ENCODE measurements at places on chromosomes 11 and 22.

DNA sequence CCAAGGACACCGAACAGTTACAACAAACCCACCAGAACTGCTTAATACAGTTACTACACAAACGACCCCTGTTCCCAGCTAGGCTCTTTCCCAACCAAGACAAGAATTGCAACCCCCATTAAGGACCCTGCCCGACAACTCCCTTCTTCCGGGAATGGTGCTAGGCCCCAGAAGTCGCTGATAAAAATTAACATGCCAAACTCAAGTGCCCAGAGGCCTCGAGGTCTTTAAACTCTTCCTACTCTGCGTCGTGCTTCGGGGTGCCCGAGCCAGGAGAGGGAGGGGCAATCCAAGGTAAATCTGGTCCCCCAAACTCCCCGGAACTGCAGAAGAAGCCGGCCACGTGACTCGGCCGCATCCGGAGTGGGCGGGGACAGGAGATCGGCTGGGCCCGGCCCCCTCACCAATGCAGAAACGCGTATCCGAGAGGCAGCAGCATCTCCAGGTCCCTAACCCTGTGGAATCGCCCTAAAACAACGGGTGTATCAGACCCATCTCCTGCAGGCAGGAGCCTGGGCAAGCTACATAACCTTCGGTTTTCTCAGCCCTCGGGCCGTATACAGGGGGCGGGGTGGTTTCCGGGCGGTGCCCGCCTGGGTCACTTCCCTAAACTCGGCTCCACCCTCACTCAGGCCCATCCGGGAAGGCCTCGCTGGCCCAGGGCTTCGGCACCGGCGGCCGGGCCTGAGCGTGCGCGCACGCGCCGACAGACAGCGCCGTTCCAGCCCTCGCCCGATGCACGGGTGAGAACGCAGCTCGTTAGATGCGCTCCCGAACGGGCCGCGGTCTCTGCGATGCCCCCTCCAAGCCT is 1.1 kb downstream of the CFL1 start:
- DNase-seq: peak; percentile 76

DNA sequence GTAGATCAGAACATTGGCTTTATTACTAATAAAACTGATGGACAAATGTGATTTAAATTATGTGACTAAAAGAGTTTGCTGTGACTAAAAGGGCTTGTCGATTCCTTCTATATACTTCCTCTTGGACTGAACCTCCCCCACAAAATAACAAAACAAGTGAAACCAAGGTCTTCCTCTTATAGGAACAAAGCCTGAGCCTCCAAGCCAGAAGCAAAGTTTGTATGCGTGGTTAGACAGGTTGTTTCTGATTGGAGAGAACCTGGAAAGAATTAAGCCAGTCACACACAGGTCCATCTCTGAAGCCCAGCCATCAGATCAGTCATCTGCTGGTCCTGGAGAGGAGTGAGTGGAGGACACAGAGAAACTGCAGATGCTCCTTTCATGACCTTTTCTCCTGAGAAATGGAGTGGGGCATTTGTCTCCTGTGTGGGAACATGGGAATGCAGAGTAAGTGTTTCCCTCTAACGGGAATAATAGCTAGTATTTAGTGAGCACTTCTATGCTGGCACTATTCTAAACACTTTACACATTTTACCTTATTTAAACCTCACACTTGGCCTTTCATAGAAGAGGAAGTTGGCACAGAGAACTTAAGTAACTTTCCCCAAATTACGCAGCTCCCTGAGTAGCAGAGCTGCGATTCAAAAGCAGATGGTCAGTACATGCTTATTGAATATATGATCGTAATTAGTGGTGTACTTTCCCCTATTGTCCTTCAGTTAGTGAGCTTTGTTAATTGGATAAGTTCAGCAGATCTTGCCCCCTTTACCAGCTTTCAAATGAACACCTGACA is 77.1 kb downstream of the UVRAG start:
- DNase-seq: no peak

DNA sequence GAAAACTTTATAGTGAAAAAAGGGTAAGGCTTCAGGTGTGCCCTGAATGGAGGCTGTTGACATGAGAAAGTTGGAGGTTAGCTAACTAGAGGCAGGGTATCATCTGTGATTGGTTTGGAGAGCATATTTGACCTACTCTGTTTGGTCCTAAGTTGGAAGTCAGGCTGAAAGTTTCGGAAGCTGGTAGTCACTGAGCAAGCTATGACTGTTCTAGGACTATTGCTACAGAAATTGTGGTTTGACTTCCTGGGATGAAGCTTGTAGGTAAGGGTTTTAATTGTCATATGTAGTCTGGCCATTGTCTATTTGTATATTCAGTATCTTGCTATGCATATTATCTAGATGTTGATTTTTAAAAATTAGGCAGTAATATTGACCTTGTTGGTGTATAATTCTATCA is 565.0 kb downstream of the TMEM135 start:
- DNase-seq: no peak

DNA sequence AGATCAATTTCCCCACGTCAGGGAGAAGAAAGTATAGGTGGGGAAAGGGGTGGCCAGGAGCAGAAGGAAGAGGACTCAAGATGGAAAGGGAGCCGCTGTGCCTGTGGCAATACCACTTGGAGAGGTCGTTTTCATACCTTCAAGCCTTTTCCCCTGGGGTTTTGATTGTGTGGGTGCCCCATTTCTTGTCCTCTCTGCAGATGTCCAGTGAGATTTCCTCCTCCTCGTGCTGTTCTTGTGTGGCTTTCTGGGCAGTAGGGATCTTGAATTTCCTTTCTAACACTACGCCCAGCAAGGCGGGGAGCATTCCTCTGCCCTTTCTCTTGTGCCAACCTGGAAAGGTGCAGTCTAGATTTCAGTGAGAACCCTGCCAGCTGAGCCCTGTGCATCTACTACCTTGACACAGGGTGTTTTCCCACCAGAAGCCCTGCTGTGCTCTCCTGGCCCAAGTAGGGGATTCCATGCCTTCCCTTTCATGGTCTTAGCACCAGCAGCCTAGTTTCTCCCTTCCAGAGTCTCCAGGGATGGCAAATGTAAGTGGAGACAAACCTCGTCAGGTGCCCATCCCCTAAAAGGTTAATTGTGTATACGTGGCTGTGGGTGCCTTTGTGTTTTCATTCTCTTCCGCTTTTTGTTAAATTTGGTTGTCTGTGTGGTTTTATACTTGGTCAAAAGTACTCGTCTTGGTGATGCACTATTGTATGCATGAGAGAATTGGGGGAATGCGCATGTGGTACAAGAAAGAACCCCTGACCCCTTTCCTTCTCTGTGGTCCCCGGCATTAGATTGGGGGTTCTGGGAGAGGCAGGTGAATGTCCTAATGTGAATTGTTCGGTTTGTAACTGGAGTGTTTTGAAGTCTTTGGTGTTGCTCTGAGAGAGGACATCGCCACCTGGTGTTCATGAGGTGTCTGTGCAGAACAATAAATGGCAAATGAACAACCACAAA is 71.4 kb upstream of the MPEG1 start:
- peak; percentile 14 for DNase-seq

DNA sequence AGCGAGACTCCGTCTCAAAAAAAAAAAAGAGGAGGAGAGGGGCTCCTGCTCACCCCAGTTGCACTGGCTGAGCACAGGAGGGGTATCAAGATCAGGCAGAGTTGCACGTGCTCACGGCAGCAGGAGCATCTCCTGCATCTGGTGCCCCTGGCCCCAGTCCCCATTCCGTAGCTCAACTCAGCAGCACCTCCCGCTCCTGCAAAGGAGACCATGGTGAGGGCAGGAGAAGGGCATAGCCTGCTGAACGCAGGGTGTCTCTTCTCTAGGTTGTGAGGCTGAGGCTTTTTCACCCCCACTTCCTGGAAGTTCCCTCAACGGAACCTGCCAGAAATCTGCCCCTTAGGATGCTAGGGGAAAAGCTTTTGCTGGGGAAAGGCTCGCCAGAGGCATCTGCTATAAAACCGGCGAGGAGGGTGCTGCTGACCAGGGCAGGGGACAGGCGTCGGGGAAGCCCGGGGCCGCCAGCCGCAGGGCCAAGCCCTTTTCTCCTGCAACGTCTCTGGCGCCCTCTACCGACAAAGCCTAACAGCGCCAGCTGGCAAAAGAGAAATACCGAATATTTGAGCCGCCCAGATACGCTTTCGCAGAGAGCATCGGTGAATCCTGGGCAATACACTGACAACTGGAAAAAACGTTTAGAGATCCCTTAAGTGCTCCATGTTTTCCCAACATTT is 1.0 kb upstream of the PPP6R2 start:
- DNase-seq: peak; percentile 82

GRCh38 chr11:12285811-12286222 is 91.6 kb upstream of the PARVA start:
- DNase-seq: no peak

DNA sequence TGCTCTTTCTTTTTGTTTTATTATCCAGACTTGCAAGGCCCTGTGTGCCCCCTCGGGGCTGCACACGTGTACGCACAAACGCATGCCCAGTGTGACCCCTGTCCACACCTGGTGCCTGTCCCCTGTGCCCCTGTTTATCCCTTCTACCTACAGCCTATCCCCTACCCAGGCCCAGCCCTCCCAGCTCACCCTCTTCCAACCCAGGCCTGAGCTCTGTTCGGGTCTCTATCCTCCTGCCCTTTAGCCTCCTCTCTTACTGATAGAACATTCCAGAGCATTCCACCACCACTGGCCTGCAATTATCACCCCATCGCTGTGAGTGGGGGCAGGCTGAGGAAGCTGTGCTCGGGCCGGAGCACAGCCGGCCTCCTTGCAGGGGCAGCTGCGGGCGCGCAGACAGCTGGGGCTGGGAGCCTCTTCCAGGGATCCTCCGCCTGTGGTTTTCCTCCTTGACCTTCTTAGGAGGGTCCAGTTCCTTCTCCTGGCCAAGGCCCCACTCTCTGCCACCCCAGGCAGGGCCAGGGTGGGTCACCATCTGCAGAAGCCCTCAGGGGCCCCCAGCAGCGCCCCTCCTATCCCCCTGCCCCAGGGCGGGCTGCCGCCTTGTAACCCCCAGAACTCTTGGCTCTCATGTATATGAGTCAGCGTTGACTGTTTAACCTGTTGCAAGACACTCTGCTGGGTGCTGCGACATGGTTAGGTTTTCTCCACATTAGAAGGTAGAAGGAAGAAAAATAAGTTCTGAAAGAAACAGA is 41.8 kb upstream of the KCNQ1OT1 start:
- DNase-seq: no peak

- no peak for DNase-seq
Measured at GRCh38 chr22:28297504-28297903, 378.4 kb upstream of the PITPNB start.

DNA sequence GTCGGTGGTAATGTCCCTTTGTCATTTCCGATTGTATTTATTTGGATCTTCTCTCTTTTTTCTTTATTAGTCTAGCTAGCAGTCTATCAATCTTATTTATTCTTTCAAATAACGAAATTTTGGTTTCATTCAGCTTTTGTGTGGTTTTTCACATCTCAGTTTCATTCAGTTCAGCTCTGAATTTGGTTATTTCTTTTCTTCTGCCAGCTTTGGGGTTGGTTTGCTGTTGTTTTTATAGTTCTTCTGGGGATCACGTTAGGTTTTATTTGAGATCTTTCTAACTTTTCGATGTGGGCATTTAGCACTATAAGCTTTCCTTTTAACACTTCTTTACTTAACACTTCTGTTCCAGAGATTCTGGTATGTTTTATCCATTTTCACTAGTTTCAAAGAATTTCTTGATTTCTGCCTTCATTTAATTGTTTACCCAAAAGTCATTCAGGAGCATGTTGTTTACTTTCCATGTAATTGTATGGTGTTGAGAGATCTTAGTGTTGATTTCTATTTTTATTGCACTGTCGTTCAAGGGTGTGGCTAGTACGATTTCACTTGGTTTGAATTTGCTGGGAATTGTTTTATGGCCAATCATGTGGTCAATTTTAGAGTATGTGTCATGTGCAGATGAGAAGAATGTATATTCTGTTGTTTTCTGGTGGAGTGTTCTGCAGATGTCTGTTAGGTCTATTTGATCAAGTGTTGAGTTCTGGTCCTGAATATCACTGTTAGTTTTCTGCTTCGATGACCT is 7.7 kb upstream of the SCGB1D1 start:
- DNase-seq: no peak

- no peak for DNase-seq
Measured at GRCh38 chr11:61951484-61952135, 1.5 kb downstream of the BEST1 start.

DNA sequence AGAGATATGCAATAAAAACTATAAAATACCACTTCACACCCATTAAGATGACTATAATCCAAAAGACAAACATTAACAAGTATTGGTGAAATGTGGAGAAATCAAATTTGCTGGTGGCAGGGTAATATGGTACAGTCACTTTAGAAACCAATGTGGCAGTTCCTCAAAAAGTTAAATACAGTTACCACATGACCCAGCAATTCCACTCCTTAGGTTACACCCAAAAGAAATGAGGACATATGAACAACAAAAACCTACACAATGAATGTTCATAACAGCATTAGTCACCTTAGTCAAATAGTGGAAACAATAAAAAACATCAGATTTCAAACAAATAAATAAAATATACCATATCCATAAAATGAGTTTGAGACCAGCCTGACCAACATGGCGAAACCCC is 52.6 kb downstream of the RDX start:
- no peak for DNase-seq

GRCh38 chr11:44244639-44245310 is 65.2 kb downstream of the ALX4 start:
- no peak for DNase-seq

- DNase-seq: no peak
Measured at GRCh38 chr11:109696191-109696897, 274.4 kb downstream of the C11orf87 start.

- no peak for DNase-seq
Measured at GRCh38 chr11:118625036-118625690, 17.7 kb downstream of the PHLDB1 start.

DNA sequence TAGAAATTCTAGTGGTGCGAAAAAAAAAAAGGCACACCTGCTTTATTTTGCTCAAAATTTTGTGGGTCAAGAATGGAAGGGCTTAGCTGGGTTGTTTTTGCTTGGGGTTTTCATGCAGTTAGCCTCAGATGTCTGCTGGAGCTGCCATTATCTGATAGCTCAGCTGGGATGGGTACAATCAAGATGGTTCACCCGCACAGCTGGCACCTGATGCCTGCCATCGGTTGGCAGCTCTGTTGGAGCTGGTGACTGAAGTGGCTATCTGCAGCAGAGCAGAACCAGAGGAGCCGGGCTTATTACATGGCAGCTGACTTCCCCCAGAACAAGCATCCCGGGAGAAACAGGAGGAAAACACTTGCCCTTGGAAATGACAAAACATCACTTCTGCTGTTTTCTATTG is 12.1 kb upstream of the ELFN2 start:
- no peak for DNase-seq

- DNase-seq: no peak
Measured at GRCh38 chr11:14446701-14447169, 52.9 kb downstream of the COPB1 start.

- DNase-seq: no peak
Measured at GRCh38 chr11:57057561-57057960, 68.8 kb downstream of the OR5AK2 start.

DNA sequence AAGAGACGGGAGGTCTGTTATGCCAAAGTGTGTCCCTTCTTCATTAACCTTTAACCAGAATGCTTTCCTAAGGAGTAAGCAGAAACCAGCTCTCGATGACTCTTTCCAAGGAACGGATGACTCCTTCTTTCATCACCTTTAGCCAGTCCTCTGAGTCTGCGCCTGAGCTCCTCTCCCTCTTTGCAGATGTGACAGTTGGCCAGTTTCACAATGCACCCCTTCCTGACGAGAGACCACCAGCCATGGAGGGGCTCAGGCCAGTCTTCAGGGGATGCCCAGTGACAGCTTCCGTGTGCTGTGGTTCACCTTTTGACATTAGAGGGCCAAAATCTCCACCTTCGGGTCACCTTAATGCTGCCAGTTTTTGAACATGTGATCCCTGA is 826.1 kb downstream of the TBC1D22A start:
- no peak for DNase-seq

- no peak for DNase-seq
Measured at GRCh38 chr11:113615098-113615497, 91.0 kb downstream of the TMPRSS5 start.
